Epithelial cell of proximal tubule (primary cell): ENCODE measurements at places on chromosomes 11 and 22. TPM values are rescaled to one million over a fixed set of nuclear protein-coding genes. Genes with fewer than 3 reads are reported as not detected.

The TRIM29 gene
- 0.22 TPM in 1 of 2 replicates, not detected in the other for total RNA-seq

The FAM168A gene
- 10.0 and 12.1 TPM in 2 replicates for total RNA-seq

The CCDC188 gene
- 0.36 TPM in 1 of 2 replicates, not detected in the other for total RNA-seq

- no peak for DNase-seq
These were observed 3.1 kb downstream of the HTR3B start for GRCh38 chr11:113907681-113908080.

GRCh38 chr11:75474878-75475766, 42.1 kb upstream of the KLHL35 start:
- DNase-seq: no peak

- DNase-seq: no peak
These were observed 352.7 kb downstream of the NTM start for GRCh38 chr11:131723088-131723487.

- DNase-seq: no peak
These were observed 95.3 kb downstream of the CCDC83 start for GRCh38 chr11:85950317-85951048.

GRCh38 chr11:37371346-37371970, 773.4 kb upstream of the RAG2 start:
- DNase-seq: no peak

GRCh38 chr22:20237480-20238440, 30.4 kb downstream of the RTN4R start:
- DNase-seq: no peak

DNA sequence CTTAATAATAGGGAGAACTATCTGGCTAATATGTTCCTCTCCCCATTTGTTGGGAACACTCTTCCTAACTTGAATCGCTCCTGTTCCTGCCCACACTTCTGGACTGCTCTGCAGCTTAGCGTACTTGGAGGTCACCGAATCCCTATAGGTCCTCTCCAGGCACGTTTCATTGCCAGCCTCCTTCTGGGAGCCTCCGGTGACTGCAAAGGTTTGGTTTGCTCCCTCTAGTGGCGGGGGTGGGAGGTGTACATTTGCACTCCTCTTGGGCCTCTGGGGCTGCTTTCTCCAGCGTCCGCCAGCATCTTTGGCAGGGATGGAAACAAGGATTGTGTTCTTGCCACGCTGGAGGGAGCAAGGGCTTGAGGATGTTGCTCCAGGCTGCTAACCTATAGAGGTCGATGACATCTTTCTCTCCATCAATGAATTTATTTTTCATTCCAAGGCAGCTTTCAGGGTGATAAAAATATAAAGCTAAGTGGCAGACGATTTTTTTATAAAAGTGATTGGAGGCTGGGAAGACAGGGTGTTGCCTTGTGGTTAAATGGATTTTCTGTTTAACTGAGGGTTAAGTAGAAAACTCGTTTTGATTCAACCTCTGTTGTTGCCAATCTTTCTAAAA, 48.7 kb downstream of the TSPAN18 start:
- no peak for DNase-seq

GRCh38 chr11:128834157-128834556, 32.9 kb downstream of the KCNJ1 start:
- DNase-seq: no peak

- no peak for DNase-seq
These were observed 21.9 kb upstream of the LYVE1 start for GRCh38 chr11:10590218-10590915.

- no peak for DNase-seq
These were observed 95.7 kb downstream of the CWC15 start for GRCh38 chr11:94877443-94878200.

DNA sequence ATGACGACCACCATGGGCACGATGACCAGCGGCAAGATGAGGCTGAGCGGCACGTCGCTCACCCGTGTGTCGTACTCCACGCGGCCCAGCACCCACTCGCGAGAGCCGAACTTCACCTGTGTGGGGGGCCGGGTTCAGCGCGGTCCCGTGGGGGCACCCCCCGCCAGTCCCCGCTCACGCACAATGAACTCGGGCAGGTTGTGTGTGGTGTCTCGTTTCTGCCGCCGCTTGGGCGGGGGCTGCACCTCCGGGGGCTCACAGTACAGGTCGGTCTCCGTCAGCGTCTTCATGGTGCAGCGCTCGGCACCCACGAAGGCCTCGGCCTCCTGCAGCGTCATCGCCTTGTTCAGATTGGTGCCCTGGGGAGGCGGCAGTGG, 11.2 kb upstream of the MAPK11 start:
- no peak for DNase-seq

DNA sequence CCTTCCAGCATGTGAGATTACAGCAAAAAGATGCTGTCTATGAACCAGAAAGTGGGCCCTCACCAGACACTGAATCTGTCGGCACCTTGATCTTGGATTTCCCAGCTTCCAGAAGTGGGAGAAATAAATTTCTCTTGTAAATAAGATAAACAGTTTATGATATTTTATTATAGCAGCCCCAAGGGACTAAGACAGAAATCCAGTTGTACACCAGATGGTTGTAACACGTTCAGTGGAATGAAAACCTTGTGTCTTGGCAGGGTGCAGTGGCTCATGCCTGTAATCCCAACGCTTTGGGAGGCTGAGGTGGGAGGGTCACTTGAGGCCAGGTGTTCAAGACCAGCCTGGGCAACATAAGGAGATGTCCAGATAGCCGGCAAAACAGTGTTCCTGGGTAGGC, 61.8 kb downstream of the MCHR1 start:
- no peak for DNase-seq
